Foreskin melanocyte (primary cell): ENCODE measurements at places on chromosomes 16 and 17.
A peak's percentile ranks its signal among the peaks of the same experiment; 100 is the strongest.

GRCh38 chr17:69898601-69899000, 176.4 kb upstream of the KCNJ16 start:
- DNase-seq = no peak

DNA sequence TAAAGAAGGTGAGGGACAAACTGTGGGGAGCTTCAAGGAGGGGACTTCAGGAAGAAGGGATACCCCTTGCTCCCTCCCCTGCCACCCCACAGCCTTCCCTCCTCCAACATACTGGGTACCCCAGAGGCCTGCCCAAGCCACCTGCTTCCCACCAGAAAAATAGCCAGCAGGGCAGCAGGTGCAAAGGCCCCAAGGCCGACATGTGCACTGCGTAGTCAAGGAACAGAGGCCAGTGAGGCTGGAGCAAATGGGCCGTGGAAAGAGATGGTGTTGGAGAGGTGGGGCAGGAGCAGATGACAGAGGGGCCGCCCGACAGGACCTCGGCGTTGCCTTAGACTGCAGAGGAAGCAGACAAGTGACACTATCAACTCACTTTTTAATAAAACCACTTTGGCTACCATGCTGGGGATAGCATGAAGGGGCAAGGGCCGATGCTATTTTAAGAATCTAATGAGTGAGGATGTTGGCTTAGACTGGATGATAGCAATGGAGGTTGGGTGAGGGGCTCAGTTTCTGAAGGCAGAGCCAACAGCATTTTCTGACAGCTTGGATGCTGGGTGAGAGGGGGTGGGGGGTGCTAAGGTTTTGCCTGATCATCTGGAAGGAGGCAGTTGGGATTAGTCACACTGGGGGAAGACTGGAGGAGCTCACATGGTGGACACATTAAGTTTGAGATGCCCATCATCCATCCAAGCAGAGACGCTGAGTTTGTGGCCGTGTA, 72.8 kb upstream of the TOB1 start:
- DNase-seq = no peak

- DNase-seq = peak; percentile 55
Observed at GRCh38 chr17:7835814-7836595, 2.0 kb downstream of the KDM6B start.

DNA sequence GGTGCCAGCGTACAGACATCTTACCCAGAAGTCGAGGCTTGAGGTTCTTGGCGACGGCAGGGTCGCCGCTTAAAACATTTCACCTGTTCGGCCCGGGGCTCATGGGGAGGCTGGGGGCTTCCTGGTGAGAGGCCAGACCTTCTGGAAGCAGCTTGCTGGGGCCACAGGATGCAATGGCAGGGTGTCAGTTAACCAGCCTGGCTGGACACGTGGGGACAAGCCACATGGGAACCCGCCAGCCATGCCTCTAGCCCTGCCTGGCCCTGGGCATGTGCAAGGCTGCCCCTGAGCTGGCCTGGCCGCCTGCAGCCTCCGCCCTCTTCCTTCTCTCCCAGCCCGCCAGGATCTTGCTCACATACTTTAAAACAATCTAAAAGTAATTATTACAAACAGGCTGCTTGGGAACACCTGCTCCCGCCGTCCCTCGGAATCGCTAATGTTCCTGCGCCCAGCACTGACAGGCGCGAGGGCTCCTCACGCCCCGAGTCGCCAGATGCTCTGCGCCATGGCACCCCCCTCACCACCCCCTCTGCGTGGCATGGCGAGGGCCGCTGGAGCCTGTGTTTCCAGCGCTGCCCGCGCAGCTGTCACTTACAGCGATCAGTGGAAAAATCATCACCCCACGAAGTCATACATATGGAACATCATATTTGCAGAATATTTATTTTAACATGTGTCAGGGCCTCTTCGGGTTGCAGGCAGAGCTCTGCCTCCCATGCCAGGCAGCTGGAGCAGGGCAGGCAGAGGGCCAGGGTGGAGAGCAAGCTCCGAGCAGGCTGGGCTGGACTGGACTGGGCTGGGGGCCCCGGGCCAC, 188.7 kb upstream of the GSE1 start:
- DNase-seq = no peak

DNA sequence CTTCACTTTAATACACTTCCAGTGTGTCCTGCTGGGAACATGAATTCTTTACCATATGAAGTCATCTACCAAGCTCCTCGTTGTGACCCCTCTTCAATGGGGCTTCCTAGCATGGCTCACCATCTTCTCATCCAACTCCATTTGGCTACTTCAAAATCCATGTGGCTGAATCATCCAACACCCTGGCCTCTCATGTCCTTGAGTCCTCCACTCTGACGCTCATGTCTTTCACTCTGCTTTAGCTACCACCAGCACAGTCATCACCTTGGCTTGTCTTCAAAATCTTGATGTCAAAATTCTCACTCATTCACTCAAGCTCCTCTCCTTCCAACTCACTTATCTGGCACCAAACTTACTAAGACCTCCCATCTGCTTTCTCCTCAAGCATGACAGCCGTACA, 35.8 kb downstream of the AMFR start:
- DNase-seq = no peak

DNA sequence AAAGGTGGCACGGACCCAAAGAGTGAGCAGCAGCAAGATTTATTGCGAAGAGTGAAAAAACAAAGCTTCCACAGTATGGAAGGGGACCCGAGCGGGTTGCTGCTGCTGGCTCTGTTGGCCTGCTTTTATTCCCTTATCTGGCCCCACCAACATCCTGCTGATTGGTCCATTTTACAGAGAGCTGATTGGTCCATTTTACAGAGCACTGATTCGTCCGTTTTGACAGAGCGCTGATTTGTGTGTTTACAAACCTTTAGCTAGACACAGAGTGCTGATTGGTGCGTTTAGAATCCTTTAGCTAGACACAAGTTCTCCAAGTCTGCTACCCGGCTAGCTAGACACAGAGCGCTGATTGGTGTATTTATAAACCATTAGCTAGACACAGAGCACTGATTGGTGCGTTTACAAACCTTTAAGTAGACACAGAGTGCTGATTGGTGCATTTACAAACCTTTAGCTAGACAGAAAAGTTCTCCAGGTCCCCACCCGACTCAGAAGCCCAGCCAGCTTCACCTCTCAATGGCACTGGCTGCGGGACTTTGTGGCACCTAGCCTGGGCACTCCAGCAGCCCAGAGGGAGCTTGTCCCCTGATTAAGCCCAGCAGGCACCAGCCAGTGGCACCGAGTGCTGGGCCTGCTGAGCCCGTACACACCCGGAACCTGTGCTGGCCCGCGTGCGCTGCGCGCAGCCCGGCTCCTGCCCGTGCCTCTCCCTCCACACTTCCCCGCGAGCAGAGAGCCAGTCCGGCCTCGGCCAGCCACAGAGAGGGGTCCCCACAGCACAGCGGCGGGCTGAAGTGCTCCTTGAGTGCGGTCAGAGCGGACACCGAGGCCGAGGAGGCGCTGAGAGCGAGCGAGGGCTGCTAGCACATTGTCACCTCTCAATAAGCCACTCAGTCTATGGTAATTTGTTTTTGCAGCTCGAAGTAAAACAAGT, 15.1 kb downstream of the IGSF6 start:
- DNase-seq = no peak

DNA sequence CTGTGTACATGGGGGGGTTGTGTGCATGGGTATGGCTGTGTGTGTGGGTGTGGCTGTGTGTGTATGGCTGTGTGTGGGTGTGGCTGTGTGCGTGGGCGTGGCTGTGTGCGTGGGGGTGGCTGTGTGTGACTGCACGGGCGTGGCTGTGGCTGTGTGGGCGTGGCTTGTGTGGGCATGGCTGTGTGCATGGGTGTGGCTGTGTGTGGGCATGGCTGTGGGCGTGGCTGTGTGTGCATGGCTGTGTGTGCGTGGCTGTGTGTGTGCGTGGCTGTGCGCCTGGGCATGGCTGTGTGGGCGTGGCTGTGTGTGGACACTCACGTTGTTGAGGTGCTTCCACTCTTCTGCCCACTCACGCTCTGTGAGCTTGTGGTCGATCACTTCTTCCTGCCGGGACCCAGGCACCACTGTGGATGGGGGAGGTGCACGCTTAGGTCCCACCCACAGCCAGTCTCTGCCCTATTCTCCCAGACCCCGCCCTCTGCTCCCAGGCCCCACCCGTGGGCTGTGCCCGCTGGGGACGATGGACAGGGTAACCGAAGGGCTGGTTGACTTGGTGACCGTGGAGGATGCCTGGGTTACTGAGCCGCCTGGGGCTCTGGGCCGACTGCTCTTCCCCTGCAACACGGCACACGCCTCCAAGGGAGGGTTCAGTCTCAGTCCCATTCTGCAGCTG, 16.0 kb upstream of the PABPN1L start:
- no peak for DNase-seq

DNA sequence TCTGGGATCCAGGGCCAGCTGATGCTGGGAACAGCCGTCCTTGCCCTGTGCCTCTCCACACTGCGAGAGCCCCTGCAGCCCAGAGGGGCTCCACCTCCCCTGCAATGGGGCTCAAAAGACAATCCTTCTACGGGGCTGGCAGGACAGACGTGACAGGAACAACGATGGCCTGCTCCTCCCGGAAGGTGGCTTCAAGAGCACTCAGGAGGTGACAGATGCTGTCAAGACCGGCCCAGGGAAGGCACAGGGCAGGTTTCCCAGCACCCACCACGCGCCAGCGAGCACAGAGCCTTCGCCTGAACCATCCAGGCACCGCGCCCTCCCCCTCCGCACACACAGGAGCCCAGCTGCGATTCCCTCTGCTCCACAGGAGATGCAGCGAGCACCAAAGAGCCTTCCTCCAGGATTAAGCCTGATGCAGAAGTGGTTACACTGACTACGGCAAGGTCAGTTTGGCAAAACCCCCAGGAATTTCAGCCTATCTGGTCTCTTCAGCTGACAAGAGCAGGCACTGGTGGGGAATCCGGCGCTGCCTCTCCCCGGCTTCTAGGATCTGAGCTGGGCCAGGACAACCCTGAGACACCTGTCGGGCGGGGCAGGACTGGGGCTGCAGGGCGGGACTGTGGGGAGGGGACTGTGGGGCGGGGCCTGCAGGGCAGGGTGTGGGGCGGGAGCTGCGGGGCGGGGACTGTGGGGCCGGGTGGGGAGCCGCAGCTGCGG, 103.4 kb downstream of the ZNF778 start:
- no peak for DNase-seq

- no peak for DNase-seq
Observed at GRCh38 chr16:30121741-30122571, 1.1 kb downstream of the MAPK3 start.

DNA sequence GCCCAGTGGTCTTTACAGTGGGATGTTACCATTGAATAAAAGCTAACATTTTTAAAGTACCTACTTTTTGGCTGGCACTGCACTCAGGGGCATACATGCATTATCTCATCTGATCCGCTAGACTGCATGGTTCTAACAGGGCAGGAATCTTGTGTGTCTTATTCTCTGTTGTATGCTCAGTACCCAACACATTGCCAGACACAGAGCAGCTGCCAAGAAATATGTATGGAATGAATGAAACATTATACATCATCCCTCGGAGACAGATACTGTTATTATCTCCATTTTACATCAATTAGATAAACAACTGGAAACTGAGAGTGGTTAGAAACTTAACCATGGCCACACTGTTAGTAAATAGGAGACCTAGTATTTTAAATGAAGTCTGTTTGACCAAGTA, 74.1 kb upstream of the CDH11 start:
- DNase-seq = no peak

DNA sequence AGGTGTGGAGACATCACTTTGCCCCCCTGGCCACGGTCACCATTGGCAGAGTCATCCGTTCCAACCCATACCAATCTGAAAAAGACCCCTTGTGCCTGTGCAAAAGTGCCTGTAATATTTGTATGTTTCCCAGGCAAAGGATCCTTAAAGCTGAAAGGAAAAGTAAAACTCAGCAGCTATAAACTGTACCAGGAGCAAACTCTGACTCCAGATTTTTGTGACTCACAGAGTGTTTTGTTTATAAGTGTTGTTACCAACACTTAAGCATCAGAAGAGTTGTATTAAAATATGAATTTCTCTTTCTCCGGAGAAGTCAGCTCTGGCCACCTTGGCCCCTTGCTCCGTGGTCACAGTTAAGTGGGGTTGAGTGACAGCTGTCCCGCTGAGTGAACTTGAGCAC, 75.9 kb downstream of the IRX6 start:
- no peak for DNase-seq

- DNase-seq = no peak
Observed at GRCh38 chr17:6135236-6135635, 65.1 kb downstream of the WSCD1 start.

DNA sequence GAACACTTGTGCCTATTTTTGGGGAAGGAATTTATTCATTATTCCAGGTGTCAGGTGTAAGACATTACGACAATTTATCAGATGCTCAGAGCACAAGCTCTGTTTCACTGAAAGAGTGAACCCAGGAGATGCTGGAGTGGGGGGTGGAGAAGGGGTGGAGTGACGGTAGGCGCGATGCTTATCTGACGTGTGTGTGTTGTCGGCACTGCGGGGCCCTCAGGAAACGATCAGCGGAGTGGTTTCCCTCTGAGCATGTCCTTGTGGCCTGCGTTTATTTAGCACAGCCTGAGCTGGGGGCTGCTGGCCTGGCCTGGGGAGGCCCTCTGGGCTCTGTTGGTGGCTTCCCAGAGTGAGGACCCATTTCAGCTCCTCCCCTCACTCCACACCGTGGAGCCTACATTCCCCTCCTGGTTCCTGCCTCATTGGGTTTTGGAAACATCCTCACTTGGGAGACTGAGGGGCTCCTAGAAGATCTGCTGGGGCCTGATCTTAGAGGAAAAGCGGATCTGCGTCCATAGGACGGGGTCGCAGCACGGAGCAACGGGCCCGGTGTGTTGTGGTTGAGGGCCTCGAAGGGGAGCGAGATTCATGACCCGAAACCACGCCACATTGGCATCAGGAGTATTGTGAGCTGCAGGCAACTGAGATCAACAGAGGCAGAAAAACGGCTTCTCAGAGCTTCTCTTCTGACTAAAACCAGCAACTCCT, 19.0 kb upstream of the GNG13 start:
- DNase-seq = no peak

DNA sequence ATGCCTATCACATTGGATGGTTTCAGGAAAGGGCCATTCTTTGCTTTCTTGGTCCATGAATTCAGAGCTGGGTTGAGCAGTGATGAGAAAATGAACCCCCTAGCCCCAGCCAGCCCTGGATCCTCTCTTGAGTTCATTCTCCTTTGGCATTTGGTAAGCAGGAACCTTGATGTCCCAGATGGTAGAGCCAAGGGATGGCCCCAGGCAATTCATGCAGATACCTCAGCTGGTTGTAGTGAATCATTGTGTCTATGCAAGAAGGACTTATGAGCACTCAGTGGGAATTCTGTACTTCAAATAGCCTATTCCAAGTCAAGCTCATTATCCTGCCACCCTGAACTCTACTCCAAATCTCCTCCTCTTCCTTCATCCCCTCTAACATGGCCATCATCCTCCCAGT, 412.7 kb downstream of the UTP18 start:
- DNase-seq = no peak

DNA sequence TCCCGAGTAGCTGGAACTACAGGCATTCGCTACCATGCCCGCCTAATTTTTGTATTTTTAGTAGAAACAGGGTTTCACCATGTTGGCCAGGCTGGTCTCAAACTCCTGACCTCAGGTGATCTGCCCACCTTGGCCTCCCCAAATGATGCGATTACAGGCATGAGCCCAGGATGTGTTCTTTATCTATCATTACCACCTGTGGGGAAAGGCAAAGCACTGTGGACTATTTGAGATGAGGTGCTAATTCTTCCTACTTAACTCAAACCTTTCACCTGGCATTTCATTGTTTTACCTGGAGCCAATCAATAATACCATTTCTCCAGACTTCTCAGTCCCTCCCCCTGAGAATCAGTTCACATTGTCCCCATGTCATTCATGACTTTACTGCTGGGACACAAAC, 20.4 kb upstream of the PPM1D start:
- no peak for DNase-seq

GRCh38 chr17:36500745-36501225, 14.3 kb downstream of the ZNHIT3 start:
- no peak for DNase-seq

- no peak for DNase-seq
Observed at GRCh38 chr16:11354733-11355574, 9.7 kb downstream of the RMI2 start.
